ENCODE measurements at places on chromosomes 4 and X.

- no peak for DNase-seq
These were observed 109.6 kb downstream of the PPP3CA start for GRCh38 chr4:101237773-101238172.

GRCh38 chrX:9992724-9993123 lies 25.6 kb downstream of the CLDN34 start:
- no peak for DNase-seq

- DNase-seq = no peak
These were observed 1020.7 kb upstream of the SLIT2 start for GRCh38 chr4:19230906-19231545.

- no peak for DNase-seq
These were observed 62.4 kb upstream of the NDP start for GRCh38 chrX:44035571-44035970.

GRCh38 chrX:150848914-150849365 lies 49.5 kb downstream of the CD99L2 start:
- DNase-seq = peak; percentile 7

GRCh38 chrX:124769166-124769565 lies 422.8 kb downstream of the SH2D1A start:
- no peak for DNase-seq

DNA sequence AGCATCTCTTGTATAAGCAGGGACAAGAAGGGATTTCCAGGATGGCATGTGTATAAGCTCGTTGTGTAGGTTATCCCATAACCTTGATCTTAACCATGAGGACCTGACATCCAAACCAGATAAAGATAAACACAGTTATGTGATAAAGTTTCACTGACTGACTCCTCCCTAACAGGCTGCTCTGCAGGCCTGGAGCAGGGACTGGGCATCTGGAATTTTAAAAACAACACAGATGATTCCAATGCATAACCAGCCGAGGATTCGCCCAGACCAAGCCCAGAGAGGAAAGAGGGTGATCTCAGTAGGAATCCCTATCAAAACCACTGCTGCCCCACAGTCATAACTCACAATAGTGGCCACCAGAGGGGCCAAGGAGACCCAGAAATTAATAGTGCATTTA lies 22.7 kb downstream of the KLF3 start:
- no peak for DNase-seq

DNA sequence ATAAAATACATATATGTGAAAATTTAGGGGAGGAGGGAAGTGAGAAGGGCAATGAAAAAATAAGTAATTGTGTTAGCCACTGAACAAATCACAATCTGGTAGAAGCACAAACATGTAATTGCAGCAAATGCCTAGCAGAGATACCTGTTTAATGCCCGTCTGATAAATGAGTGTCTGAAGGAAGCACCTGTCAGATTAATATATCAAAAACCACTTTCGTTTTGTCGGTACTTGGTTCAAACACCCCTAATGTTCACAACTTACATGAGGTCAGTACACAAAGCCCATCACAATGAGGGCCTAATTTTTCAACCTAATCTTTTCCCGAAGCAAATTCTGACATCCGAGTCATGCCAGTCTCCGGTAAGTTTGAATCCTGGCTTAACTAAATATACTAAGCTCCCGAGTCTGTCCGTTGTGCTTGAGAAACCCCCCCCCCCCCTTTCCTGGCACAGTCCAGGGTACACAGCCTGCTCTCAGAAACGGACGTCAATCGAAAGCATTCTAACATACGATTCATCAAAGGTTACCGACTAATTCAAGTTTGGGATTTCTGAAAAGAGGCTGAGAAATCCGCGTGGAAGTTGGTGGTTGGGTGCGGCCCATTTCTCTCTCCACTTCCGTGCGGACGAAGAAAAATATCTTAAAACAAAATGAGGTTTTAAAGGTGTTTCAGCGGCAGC lies 758 bp downstream of the SDAD1 start:
- DNase-seq = no peak

GRCh38 chr4:122512430-122512829 lies 55.9 kb upstream of the IL2 start:
- DNase-seq = no peak

GRCh38 chr4:126221717-126222340 lies 907.1 kb downstream of the FAT4 start:
- DNase-seq = no peak

- DNase-seq = no peak
These were observed 39.4 kb downstream of the PPM1K start for GRCh38 chr4:88244816-88245579.

DNA sequence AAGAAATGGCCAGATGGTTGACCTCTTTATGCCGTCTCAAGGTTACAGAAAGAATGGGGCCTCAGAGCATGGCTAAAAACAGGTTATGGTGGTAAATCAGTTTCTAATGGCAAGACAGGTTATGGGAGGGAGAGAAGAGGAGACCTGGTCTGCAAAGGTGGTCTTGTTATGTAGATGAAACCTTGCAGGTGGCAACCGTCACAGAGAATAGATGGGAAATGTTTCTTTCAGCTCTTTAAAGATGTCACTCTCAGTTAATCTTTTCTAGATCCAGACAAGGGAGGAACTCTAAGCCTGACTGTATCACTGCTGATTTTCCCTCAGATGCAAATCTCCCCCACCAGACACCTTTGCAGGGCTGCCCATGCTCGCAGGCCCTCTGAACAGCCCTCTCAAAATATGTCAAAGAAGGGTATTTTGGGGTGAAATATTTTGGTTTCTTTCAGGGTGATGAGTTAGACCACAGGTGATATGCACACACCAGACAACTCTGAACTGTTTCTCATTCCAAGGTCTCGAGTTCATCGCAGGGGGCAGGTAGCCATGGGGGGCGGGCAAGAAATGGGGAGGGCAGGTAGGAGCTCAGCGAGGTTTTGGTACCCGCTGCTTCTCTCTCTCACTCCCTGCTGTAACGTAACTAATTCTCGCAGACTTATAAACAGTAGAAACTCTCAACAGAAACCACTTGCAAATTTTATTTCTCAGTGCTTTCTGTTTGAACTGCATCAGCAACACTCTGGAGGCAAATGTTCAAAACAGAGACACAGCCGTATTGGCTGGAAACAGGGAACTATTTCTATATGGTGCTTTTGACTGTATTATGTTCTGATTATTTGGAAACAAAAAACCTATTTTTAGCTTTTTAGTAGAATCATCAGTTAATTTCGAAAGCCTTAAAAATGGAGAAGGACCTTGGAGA lies 32.4 kb downstream of the CASP3 start:
- DNase-seq = no peak

GRCh38 chr4:117900832-117901231 lies 133.5 kb upstream of the NDST3 start:
- DNase-seq = no peak

DNA sequence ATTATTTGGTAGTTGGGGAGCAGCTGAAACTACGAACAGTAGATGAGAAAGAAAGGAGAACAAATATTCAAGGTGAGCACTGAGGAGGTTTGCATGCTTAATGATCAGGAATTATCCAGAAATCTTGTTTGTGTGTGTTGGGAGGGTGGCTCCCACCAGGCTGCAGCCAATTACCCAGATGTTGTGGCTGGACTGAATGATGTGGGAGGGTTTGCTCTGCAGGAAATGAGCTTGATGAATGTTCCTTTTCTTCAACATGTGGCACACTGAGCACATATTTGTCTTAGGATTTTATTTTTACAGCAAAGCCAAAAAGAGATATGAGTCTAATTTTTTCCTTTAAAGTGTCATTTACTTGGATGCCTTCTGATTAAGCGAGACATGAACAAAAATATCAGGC lies 48.3 kb upstream of the AMOT start:
- no peak for DNase-seq

DNA sequence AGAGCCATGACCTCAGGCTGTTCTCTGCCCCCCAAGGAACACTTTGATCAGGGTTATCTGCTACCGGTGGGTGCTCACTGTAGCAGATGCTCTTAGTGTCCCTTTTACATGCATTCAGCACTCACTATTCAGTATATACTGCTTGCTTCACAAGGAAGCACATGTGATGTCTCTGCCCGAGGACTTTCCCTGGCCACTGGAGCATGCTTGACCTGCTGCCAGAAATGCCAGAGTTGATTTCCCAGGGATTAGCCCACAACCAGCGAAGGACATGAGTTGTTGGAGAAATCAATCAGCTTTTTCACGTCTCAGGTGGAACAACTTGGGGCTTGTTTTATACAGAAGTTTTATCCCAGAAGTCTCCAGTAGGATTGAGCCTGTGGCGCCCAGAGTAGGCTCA lies 51.2 kb upstream of the RPS6KA3 start:
- no peak for DNase-seq

DNA sequence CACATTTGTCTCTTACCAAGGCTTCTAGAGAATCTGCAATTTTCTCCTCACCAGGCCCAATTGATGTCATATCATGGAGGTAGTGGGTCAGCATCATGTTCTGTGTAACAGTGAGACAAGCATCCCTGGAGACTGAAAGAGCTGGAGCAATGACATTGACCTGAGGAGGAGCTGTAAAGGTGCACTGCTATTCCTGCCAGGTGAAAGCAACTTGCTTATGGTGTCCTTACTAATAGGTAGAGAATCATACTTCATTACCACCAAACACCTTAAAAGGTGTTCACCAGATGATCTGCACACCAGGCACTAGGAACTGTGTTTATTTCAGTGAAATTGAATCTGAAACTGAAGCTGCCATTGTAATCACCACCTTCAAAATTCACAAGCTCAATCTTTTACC lies 188.7 kb downstream of the AFAP1 start:
- DNase-seq = no peak

GRCh38 chr4:48906206-48907173 lies at the start of gene OCIAD2:
OCIAD2 (minus strand) TSS chr4:48906774; CDS start chr4:48904549, 2,225 bp downstream.
- peak; percentile 28 for DNase-seq

DNA sequence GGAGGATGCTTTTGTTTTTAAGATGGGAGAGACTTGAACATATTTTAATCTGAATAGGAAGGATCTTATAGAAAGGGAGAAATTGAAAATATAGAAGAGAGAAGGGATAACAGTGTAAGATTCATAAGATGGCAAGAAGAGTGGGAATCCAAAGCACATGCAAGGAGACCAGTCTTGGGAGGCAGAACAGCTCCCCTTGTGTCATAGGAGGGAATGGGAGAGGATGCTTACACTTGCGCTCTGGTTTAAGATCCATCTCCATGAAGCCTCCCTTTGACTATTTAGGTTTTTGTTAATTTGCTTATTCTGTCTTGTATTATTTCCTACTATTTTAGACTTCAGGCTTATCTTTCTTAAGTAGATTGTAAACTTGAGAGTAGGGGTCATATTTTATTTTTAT lies 42.7 kb downstream of the KIF4A start:
- DNase-seq = no peak

DNA sequence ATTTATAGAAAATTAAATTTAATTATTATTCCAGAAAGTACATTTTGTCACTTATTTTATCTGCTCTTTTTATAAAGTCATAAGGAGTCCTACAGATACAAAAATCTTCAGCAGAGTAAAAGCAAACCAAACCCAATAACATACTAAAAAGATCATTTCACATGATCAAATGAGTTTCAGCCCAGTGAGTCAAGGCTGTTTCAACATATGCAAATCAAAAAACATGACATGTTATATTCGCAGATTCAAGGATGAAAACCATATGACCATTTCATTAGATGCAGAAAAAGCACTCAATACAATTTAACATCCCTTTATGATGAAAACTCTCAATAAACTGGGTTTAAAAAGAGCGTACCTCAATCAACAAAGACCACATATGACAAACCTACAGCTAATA lies 214.3 kb downstream of the FAT4 start:
- no peak for DNase-seq

DNA sequence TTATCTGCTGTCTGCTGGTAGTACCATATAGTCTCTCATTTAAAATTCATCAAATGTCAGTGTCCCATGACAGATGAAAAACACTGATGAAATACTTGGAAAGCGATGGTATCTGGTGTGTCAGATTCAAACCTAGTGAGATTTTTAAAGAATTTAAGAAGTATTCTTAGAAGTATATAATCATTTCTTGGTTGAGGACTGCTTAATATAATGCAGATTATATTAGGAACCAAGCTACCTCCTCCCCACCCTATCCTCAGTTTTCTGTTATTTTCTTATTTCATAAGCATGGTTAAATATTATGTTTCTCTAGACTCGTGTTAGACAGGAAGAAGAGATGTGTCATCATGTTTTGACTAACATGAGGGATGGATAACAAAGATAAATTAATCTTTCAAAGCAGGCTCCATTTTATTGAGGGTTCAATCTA lies 118.5 kb downstream of the GLUD2 start:
- DNase-seq = no peak

DNA sequence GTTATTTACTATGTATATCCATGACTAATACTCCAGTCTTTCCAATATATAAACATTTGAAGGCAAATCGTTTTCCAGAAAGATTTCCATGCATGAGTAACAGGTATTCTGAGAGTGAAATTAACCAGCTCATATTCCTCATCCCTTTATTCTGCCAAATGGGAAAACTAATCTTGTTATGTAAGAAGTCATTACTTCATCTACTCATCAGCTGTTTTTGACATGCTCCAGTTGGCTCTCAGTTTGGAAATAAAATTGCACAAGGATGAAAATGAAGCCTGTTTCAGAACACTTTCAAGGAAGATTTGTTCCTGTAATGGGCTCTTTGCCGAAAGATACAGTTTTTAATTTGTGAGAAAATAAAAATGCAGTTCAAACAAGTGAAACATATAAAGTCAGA lies 121.9 kb downstream of the KCTD8 start:
- DNase-seq = no peak

- peak; percentile 9 for DNase-seq
These were observed 19.7 kb upstream of the PRPS2 start for GRCh38 chrX:12771445-12772069.

GRCh38 chr4:74237425-74237966 lies 70.8 kb upstream of the EPGN start:
- no peak for DNase-seq

DNA sequence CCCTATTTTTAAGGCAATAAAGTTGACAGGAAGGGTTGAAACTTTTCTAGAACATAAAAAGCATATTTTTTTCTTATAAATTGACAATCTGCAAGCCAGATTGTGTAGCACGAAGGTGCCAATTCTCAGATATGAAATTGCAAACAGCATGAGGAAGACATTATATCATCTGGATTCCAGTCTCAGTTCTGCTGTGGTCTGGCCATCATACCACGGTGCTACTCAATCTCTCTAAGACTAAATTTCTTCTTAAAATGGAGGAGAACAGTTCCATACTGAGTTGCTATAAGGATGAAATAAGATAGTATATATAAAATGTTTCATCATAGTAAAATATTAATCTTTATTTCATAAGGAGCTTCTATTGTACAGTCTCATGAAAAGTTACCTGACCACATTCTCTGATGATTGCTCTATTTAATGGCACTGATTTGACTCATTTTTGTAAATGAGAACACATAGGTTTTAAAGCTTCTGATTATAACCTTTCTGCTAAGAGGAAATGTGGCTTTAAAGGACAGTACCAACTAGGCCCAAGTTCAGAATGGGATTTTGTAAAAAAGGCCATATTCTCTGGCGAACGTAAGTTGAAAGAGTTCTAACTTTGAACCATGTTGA lies 127.9 kb downstream of the SHROOM3 start:
- no peak for DNase-seq

- no peak for DNase-seq
These were observed 4.0 kb downstream of the HNRNPH2 start for GRCh38 chrX:101411984-101412383.

GRCh38 chrX:132153166-132153565 lies 25.3 kb upstream of the FRMD7 start:
- no peak for DNase-seq
